ENCODE measurements at places on chromosomes 6 and 20. TPM values are rescaled to one million over a fixed set of nuclear protein-coding genes. Genes with fewer than 3 reads are reported as not detected.

FNDC11 gene
- total RNA-seq, result 0.94 TPM

MRPL14 gene
- 21.8 TPM for total RNA-seq

RNF8 gene
- 15.7 TPM for total RNA-seq

IDH3B gene
- total RNA-seq, result 67.0 TPM

GSTA2 gene
- total RNA-seq, result not detected

ME1 gene
- total RNA-seq, result 30.5 TPM

KHDC1L gene
- total RNA-seq, result not detected

BPIFA1 gene
- total RNA-seq, result not detected

EIF2S2 gene
- total RNA-seq, result 44.8 TPM

C20orf144 gene
- not detected for total RNA-seq

PAX1 gene
- total RNA-seq, result 0.27 TPM

EEF1A2 gene
- total RNA-seq, result 0.45 TPM

WFDC12 gene
- total RNA-seq, result not detected

DACT2 gene
- 1.9 TPM for total RNA-seq

PTGIS gene
- 89.7 TPM for total RNA-seq

PDSS2 gene
- total RNA-seq, result 11.9 TPM

JPH2 gene
- total RNA-seq, result 1.5 TPM

ZDHHC14 gene
- total RNA-seq, result 19.1 TPM

TMX4 gene
- total RNA-seq, result 72.5 TPM

MYB gene
- total RNA-seq, result 0.22 TPM

SAPCD1 gene
- 4.9 TPM for total RNA-seq

TMEM74B gene
- 7.1 TPM for total RNA-seq

GLP1R gene
- 1.6 TPM for total RNA-seq

GRM4 gene
- total RNA-seq, result not detected
